Activated CD8-positive, alpha-beta memory T cell treated with anti-CD3 and anti-CD28 coated beads for 1 hour (primary cell): ENCODE measurements at places on chromosomes 7 and 10.

GRCh38 chr10:79116801-79117723, 48.3 kb downstream of the ZMIZ1 start:
- DNase-seq = no peak

GRCh38 chr10:18429335-18429734, 222.1 kb downstream of the NSUN6 start:
- no peak for DNase-seq

DNA sequence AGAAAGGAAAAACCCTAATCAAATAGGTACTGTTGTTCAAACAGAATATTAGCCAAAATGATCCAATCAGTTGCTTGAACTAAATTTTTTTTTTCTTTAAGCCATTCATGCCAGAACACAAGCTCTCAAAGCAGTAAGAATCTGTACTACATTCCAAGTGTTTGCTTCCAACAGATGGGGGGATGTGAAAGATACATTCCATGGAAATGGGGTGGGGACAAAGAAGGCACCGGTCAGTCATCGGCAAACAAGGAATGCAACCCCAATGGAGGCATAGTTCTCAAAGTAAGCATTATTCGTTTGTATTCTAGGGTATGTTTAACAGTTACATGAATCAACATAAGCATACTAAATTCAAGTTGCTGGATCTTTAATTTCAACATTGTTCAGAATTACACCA, 32.5 kb downstream of the C10orf143 start:
- DNase-seq = no peak

DNA sequence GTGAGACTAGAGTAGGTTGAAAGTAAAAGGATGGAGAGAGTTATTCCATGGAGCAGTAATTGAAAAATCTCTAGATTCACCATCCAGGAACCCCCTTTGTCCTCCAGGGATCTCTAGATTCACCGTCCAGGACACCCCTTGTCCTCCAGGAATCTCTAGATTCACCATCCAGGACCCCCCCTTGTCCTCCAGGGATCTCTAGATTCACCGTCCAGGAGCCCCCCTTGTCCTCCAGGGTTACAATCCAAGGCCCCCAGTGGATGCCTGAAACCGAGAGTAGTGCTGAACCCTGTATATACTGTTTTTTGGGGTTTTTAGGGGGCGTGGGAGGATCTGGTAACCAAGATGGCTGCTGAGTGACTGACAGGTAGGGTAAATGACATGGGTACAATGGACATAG, 38.3 kb upstream of the PPP2R2D start:
- DNase-seq = no peak
